ENCODE measurements at places on chromosomes 4 and X.

DNA sequence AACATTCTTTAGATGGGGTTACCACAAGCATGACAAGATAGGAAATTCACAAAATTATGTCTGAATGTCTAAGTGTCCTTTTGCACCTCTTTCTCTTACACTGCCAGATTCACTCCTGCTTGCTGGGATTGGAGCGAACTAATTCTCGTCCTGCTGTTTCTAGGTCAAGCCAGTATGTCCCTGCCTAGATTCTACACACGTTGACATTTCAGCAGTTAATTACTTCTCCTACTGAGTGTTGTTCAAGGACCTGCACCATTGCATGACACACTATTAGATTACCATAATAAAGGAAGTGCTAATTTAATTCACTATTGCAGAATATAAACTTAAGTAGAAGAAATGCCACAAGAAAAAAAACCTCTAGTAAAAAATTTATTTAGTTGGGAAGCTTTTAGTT is 1911.7 kb downstream of the PCDH7 start:
- DNase-seq = no peak

DNA sequence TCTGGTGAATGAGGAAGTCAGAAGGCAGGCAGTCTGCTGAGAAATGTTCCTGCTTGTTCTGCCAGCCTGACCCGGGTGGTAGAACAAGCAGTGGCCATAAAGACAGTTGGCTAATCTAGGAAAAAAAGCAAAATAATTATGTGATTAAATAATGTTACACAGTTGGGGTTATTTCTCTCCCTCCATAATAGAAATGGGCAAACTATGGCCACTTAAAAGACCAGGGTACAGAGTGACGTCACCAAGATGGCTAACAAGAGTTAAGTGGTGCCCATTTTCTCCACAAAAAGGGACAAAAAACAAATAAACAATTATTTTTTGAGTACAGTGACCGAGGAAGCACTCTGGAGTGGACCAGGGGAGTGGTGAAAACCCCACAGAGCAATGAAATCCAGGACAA is 16.1 kb upstream of the SPANXD start:
- no peak for DNase-seq

DNA sequence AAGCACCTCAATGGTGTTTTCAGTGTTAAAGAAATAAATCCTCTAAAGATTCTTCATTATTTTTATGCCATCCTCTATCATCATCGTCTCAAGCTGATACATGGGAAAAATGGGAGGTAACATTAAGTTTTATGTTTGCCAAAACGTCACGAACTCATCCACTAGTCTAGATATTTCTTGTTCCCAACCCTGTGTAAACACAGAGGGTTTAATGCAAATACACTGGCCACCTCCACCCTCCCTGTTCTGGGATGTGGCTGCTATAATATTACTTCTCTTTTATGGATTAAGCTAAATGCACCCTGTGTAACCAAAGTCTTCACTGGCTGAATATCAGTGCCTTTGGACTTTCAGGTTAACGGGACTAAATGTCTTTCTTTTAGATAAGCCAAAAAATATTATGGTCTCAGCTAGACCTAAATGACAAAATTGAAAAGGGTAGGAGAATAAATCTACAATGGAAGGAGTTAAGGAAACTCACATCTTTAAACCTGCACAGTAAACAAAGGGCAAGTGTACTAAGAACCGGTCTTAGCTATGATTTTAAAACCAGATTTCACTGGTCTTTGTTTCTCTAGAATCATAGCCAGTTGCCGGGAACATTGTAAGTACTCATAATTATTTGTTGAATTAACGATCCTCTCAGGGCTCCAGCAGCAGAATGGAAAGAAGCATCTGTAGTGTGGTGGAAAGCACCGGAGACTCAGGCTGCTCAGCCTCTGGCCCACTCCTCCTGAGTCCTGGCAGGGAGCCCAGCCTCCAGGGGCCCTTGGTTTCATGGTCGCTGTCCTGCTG is 103.5 kb upstream of the NOCT start:
- DNase-seq = no peak

GRCh38 chr4:32775049-32775448 is 2054.9 kb downstream of the PCDH7 start:
- DNase-seq = no peak
